Stimulated activated CD4-positive, alpha-beta T cell treated with anti-CD3 and anti-CD28 coated beads, Interleukin-2, amount 100 ng/mL, for 48 hours (primary cell): ENCODE measurements at places on chromosomes 2 and 18.
A peak's percentile ranks its signal among the peaks of the same experiment; 100 is the strongest.

DNA sequence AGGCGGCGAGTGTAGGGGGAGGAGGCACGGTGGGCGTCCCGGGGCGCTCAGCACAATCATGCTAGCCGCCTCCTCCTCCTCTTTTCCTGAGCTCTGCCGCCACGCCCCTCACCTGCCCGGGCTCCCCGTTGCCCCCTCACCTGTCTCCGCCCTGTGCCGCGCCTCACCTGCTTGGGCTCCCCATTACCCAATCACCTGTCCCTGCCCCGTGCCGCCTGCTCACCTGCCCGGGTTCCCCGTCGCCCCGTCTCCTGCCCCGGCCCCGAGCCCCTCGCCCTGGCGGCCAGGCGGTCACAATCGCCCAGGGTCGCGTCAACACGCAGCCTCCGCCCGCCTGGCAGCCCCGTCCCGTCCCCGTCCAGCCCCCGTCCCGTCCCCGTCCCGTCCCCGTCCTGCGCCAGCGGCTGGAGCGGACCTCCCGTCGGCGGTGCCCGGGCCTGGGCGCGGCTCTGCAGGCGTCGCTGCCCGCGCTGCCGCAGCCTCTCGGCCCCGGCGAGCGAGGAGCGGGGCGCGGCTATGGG is at the start of gene DCDC2C:
Gene DCDC2C, plus strand, starts transcription at position 340 of the 521 bp plus-strand sequence. Its CDS starts 177 bp downstream, at position 517.
- no peak for DNase-seq

- no peak for DNase-seq
Measured at GRCh38 chr2:46248171-46248570, 49.0 kb upstream of the EPAS1 start.

DNA sequence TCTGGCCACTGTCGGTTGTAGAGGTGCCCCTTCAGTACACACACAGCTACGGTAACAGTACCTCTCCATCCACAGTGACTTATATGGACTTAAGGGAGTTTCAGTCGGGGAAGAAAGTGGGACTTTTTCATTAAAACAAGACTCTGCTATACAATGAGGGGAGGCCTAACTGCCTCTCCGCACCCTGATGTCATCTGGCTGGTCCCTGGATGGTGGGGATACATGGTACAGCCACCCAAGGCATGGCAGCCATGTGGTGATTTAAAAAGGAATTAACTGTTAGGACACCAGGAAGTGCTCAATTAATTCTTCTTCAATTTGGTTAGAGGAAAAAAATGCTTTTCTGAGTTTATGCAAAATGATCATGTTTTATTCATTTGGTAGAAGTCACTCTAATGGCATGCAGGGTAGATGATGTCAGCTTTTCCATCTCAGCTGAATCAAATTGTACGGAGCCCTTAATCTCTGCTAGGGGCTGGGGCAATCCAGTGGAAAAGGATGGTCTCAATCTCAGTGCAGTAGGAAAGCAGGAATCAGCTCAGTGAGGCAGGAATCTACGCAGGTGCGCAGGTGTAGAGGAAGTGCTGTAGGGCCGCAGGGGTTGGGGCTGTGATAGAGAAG is 243.9 kb downstream of the PRKCE start:
- DNase-seq: no peak

DNA sequence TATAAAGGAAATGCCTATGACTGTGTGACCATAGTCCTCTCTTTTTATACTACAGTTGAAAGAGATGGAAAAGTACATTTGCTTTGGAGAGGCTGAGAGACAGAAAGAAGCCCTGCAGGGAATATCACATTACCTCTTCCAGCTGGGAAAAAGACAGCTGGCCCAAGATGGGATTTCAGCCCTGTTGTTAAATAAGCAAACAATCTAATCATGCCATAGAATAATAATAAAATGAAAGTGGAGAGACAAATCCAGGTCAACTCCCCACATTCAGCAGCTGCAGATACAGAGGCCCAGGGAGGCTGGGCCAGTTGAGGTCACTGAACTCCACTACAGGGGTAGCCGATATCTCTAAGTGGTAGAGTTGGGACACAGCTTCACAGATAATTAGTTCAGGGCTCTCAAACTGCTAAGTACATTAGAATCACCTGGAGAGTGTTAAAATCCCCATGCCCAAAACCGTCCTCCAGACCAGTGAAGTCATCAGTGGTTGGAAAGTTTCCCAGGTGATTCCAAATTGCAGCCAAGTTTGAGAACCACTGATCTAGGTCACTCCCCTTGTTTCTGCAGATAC is 81.9 kb downstream of the MOGAT1 start:
- no peak for DNase-seq

GRCh38 chr18:6571239-6571602 is 156.5 kb upstream of the L3MBTL4 start:
- DNase-seq: no peak

- peak; percentile 49 for DNase-seq
Measured at GRCh38 chr2:197205585-197206215, 104.9 kb downstream of the ANKRD44 start.

DNA sequence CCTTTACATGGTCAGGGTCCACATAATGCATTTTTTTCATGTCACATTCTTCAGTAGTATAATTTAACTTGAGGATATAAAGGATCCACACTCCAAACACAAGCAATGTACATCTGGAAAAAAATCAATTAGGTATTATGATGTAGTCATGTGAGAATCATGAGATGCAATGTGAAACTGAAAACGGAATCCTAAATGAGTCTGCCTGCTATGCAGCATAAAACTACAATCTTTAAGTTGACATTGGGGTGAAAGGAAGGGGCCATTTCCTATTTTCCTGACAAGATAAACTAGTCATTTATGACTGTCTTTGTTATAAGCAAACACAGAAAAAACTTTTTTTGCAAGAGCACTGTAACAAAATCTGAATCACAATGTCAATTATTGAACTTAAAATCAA is 27.6 kb downstream of the ST3GAL5 start:
- no peak for DNase-seq

DNA sequence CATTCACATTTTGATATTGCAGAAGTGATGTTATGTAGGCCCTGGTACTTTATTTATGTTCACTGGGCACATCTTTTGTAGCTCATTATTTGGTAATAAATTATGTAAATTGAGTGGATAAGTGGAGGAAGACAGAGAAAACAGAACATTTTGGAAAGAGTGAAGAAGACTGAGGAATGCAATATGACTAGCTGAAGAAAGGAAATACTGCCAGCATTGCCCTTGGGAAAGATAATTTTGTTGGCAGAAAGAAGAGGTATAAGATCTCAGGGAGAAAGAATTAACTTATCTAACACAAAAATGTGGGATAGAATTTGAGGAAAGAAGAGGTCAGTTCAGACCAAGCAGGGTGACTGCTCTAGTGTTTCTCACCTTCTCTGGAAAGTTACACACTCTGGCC is 118.8 kb downstream of the TTC27 start:
- no peak for DNase-seq

DNA sequence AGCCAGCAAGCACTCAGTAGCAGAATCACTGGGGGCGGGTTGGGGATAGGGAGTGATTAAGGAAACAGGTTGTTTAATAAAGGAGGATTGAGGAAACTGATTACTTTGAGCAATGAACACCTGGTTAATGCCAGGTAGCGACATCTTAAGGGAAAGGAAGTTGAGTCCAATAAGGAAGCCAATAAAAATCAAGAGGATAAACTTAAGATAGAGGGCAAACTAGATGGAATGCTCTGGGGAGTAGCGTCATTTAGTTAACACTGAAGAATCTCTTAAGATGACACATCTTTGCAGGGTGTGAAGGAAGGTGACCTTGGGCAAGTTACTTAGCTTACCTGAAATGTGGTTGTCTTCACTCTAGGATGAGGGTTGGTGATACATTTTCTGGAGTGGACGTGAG is 242.7 kb downstream of the PRKCE start:
- no peak for DNase-seq

GRCh38 chr18:28439870-28440269 is 262.9 kb upstream of the CDH2 start:
- no peak for DNase-seq

DNA sequence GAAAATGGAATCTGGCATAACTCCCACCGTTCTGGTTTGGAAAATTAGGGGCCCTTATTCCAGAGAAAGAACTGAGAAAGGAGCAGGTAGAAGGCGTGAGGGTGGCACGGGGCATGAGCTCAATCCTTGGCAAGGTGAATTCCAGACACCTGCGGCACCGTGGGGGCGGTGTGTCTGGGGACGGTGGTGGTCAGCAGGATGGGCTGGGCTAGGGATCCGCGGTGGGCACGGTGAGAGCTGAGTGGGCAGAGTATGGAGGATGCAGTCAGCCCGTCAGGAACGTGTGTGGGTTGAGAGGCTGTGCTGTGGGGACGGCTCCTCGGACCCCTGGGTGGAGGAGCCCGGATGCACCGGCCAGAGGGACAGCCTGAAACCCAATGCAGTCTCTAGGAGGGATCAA is 61.1 kb downstream of the GNAL start:
- no peak for DNase-seq

GRCh38 chr2:230908595-230909191 is 16.3 kb downstream of the GPR55 start:
- peak; percentile 60 for DNase-seq

- DNase-seq: peak; percentile 4
Measured at GRCh38 chr18:70289351-70290312, 787 bp downstream of the SOCS6 start.

GRCh38 chr2:203594541-203594940 is 59.4 kb upstream of the RAPH1 start:
- DNase-seq: no peak

GRCh38 chr2:63555931-63556330 is 32.3 kb downstream of the WDPCP start:
- DNase-seq: no peak

- DNase-seq: no peak
Measured at GRCh38 chr18:36757081-36757480, 71.7 kb downstream of the TPGS2 start.

GRCh38 chr18:48705043-48705442 is 166.2 kb downstream of the CTIF start:
- no peak for DNase-seq

DNA sequence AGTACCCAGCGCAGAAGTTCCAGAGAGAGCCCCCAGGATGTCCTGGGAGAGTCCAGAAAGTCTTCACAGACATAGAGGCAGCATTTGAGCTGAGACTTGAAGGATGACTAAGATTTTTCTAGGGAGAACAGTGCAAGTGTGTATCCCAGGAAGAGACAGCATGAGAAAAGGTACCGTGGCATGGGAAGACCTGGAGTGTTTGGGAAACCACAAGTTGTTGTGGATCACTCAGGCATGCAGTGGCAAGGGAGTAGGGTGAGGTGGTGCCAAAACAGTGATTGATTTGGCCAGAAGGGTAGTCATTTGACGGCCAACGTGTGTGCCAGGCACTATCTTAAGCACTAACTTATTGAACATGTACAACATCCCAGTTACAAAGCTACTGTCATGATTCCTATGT is 24.5 kb upstream of the KCNK3 start:
- no peak for DNase-seq

- DNase-seq: no peak
Measured at GRCh38 chr2:31446848-31447247, 32.3 kb upstream of the XDH start.

DNA sequence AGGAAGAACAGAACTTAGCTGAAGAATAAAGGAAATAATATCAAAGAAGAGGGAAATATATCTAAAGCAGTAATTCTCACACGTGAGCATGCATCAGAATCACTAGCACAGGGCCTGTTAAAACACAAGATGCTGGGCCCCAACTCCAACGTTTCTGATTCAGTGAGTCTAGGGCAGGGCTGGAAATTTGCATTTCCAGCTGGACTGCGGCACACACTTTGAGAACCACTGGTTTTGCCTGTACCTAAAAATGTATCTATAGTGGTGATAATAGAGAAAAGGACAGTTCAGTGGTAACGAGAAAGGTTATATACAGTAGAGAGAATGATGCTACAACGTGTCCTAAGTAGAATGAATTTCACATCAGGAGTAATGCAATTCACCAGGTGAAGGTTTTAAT is 11.2 kb downstream of the REV1 start:
- DNase-seq: no peak

DNA sequence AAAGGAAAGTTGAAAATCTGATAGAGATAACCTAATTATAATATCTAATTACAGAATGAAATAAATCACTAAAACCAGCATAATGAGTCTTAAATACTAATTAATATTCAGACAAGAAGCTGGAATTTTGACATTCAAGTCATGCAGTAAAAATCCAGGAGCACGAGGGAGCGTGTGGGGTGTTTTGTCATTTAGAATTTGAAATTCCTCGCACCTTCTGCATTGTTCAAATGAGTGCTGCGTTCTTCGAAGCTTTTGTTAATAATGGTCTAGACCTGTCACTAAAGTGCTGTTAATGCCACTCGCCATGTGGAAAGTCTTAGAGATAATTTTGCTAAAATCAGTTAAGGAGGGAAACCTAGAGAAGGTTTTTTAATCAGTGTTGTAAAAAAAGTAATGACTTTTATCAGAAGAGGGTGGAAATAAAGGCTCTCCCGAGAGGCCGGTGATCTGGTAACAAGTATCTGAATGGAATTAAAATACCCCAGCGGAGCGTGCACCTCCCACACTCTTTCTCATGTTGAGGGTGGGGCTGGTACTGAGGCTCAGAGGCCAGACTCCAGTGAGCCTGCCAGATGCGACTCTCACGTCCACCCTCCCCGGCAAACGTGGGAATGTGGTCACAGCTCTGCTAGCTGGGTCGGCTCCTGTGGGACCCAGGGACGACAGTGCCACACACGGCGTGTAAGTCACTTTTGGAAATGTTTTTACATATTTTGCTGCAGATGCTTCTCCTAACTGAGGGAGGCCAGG is 69.4 kb upstream of the MYT1L start:
- no peak for DNase-seq

DNA sequence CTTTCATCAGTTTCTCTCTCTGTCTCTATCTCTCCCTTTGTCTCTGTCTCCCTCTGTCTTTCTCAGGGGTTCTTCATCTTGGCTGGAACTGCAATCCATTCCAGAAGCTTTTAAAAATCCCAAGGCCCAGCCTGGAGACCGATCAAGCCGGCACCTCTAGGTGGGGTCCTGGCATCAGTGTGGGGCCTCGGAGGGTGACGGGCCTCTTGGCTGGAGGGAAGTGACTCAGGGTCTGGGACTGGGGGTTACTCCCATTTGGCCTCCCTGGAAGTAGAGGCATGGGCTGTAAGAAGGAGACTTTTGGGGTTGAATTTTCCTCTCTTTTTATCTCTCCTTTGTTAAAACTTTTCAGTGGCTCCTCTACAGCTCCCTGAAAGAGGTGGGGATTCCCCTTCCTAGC is 52.8 kb upstream of the OTOF start:
- DNase-seq: no peak

- no peak for DNase-seq
Measured at GRCh38 chr2:233131936-233132720, 72.0 kb downstream of the INPP5D start.

DNA sequence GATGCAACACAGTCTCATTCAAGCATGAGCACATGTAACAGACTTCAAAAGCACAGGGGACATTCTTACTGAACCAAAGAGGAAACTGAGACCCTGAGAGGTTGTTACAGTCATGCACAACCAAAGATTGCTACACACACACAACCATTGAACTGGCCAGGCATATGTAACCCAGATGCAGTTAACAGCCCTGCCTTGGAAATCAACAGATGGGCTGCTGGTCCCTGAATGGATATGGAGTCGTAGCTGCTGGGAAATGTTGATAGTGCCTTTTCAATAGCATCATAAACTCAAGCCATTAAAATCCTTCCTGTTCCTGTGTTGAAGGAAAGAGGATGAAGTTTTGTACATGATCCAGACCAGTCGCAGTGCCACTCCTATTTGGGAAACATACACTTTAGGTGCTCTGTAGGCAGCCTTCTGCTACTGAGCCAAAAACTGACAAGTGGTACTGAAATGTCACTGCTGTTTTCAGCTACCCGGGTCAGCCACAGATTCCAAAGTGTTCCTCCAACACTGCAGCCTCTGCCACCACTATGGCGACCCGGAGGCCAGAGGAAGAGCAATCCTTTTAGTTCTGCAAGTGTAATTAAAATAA is 143.9 kb downstream of the CCBE1 start:
- DNase-seq: no peak

GRCh38 chr18:9217743-9218451 is 81.3 kb downstream of the ANKRD12 start:
- no peak for DNase-seq
